ENCODE measurements at places on chromosomes 1 and 21.
A peak's percentile ranks its signal among the peaks of the same experiment; 100 is the strongest.

- DNase-seq, result peak; percentile 57
Measured at GRCh38 chr1:200890818-200891773, 3.6 kb upstream of the INAVA start.

DNA sequence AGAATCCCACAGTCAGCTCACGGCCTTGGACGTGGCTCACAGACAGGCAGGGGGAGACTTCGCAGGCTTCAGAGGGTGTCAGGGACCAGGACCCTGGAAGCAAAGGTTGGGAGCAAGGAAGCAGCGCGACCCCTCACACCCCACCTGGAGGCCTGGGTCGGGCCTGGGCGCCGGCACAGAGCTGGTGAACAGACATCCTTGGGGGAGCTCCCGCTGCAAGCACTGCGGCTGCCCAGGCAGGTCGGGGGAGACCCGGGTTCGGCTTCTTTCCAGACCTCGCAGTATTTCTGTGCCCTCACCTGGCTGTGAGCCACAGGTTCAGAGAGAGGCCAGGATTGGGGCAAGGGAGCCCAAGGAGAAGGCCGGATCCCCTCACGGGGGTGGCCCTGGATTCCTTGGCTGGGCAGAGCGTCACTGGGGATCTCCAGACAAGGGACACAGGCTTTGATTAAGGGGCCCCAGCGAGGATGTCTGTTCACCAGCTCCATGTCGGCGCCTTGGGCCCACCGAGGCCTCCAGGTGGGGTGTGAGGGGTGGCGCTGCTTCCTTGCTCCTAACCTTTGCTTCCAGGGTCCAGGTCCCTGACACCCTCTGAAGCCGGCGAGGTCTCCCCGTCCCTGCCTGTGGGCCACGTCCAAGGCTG lies 37.9 kb upstream of the TSPEAR start:
- DNase-seq, result no peak

GRCh38 chr1:111742938-111743549 lies 3.8 kb upstream of the INKA2 start:
- DNase-seq, result peak; percentile 76

DNA sequence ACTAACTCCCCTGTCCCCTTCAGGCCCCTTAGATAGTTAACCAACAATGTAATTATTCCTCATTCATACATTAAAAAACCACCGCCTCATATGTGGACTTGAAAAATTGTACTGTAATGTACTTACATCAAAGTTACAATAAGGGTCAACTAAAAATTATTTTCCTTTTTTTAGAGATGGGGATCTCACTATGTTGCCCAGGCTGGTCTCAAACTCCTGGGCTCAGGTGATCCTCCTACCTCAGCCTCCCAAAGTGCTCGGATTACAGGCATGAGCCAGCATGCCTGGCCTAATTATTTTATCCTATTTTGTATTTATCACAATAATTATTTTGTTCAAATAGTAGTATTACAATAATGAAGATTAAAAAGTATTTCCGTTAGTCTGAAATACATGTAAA lies 12.6 kb downstream of the RPL5 start:
- no peak for DNase-seq

- DNase-seq, result no peak
Measured at GRCh38 chr1:219489636-219490035, 123.3 kb downstream of the ZC3H11B start.

DNA sequence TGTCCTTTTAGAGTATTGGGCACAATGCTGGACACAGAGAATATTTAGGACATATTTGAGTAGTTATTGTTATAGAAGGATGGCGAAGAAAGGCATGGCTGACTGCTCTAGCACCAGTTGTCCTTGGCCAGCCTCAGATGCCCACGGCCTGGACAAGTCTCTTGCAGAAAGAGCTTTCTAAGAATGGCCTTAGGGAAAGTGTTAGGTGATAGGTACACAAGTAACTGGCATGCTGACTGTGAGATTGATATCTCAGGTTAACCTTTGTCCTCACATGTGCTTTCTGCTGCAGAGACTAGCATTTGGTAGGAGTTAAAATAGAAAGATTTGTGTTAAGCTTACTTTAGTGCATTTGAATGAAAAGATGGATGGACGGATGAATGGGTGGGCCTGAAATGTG lies 10.1 kb downstream of the SFT2D2 start:
- DNase-seq, result no peak

- DNase-seq, result no peak
Measured at GRCh38 chr1:154851392-154852177, 18.5 kb downstream of the KCNN3 start.

DNA sequence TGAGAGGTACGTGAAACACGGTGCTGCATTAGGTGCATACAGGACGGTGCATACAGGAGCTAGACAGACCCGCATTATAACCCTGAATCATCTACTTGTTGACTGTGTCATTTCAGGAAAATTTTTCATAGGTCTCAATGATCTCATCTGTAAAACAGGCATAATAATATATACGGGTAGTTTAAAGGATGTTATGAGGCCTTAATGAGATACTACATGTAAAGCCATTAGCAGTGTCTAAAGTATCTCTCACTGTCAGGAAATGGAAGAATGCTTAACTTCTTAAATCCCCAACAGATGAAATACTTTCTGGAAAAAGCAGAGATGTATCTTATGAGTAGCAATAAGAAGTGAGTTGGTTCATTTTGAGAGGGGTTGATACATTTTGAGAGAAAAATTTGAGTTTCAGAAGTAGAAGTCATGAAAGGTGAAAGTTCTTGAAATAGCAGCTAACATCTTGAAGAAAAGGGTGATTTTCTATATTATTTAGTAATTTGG lies 669.6 kb downstream of the PTPRC start:
- DNase-seq, result no peak

DNA sequence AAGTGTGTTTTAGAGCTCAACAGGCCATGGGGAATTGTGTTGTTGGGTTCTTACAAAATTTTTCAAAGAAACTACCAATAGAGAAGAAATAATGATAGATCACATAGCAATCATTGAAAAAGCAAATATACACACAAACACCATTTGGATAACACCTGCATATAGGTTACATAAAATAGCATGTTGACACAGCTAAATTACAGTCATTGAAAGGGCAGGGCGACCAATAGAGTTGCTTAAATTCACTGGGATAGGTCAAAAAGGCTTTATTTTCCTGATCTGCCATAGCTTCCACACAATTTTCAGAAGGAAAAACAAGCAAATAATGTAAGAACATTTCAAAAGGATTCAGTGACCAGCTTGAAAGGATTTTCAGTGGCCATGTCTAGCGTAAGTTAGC lies 57.9 kb upstream of the FGGY start:
- no peak for DNase-seq

DNA sequence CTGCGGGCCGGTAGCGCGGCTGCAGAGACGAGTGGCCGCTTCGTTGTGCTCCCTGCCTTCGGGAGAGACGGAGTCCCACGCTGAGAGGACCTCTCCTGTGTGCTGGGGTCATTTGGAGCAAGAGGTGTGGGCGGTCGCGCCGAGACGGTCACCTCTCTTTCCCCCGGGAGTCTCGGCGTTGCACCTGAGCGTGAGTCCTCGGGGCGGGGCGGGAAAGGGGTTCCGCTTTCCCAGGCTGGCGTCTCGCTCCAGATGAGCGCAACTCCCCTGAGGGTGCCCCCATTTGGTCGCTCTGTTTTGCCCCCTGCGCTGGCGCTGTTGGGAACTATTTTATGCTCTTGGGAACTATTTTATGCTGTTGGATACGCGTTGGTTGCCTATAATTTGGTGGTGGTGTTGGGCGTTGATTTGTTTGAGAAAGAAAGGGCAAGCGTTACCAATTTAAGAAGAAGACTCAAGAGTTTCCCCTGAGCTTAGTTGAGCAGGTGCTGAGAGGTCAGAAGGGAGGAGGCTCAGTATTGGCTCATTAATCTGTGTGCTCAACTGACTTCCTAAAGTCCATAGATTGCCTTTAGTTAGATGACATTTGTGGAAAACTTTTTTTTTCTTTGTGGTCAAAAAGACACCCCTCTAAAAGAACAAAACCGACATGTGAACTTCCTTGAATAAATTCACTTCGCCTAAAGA lies 683 bp downstream of the LRRC8B start:
- peak; percentile 14 for DNase-seq

DNA sequence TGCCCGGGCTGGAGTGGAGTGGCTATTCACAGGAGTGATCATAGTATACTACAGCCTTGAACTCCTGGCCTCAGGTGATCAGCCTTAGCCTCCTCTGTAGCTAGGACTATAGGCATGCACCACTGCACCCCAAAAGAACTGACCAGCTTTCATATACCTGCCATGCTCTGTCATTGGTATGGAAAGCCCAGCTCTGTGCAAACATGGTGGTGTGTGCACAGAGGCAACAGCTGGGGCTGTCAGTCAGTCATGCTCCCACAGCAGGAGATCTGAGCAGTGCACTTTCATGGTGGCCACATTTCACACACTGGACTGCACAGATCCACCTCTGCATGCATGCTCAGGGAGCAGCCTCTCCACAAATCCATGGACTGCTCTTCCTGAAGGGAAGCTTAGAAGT lies 8.8 kb upstream of the JAK1 start:
- no peak for DNase-seq

DNA sequence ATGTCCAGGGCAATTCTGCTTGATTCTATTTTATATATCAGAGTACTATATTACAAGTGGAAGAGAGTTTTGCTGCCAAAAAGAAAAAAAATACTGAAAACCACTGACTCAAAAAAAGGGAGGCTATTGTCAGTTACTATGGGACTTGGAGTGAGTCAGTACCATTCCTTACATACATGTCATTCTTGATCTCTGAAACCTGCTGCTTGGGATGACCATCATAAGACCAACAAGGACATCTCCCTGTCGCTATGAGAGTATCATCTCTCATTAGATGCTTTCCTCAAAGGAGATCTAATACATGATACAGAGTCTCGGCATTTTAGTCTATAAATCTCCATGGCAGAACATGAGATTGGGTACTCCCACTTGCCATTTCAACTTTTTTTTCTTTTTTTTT lies 11.8 kb upstream of the INPP5B start:
- DNase-seq, result peak; percentile 92

DNA sequence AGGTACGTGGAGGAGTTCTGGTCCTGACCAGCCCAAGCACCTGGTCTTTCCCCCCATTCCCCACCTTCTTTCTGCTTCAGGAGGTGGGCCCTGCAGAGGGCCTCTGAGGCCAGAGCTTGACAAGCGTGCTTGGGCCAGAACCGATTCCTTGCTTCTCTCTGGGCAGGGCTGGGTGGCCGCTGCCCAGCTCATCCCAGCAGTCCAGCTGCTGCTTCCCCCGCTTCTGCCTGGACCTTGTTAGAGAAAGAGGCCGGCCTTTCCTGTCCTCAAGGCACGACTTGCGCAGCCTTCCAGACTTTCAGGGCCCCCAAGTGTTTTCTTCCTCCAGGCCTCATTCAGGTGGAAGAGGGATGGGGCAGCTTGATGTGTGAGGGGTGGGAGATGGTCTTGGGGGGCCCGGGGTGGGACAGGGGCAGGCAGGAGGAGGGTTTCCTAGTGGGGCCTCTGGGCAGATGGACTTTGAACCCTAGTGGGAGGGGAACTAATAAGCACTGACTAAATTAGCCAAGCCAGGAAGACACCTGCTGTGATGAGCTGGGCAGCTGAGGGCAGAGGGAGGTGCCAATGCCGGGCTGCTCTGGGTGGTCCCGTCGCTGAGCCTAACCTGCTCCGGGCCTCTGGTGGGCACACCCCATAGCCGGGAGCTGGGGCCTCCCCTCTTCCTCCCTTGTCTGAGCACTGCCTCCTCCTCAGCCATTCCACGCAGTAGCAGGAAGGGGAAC lies 36.5 kb downstream of the ARHGEF10L start:
- no peak for DNase-seq

DNA sequence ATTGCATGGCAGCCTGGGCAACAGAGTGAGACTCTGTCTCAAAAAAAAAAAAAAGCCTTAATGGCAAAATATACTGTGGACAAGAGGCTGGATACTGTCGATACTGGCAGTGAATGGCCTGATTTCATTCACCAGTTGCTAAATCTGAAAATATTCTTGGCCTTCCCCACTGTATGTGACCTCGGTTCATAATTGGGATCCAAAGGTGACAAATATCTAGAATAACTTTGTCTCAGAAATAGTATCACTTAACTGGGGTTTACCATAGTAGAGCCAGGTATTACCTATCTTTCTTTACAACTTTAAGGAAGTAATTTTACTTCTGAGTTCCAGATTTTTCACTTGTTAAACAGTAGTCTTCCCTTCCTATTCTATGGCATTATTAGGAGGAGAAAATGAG lies 8.4 kb downstream of the MTF2 start:
- no peak for DNase-seq

DNA sequence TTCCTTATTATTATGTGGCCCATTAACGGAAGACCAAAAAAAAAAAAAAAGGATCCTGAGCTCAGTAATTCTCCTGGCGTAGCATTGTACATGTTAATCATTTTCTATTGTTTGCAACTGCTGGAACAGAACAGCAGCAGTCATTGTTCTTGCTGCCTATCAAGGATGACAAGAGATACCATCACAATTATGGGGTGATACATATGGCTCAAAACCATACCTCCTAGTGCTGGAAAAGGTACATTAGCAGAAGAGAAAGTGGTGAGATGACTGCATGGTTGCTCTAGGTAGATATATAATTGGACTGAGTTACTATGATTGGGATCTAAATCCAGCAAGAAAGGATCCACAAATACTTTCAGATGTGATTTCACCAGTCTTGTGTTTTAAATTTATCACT lies 13.3 kb upstream of the TLR5 start:
- no peak for DNase-seq

GRCh38 chr1:46041974-46042373 lies 90.5 kb downstream of the PIK3R3 start:
- peak; percentile 32 for DNase-seq

GRCh38 chr1:27873671-27874384 lies 1.5 kb downstream of the THEMIS2 start:
- DNase-seq, result no peak

- no peak for DNase-seq
Measured at GRCh38 chr21:15241997-15242736, 177.4 kb upstream of the NRIP1 start.

- no peak for DNase-seq
Measured at GRCh38 chr1:15509586-15509985, 14.4 kb downstream of the CASP9 start.

DNA sequence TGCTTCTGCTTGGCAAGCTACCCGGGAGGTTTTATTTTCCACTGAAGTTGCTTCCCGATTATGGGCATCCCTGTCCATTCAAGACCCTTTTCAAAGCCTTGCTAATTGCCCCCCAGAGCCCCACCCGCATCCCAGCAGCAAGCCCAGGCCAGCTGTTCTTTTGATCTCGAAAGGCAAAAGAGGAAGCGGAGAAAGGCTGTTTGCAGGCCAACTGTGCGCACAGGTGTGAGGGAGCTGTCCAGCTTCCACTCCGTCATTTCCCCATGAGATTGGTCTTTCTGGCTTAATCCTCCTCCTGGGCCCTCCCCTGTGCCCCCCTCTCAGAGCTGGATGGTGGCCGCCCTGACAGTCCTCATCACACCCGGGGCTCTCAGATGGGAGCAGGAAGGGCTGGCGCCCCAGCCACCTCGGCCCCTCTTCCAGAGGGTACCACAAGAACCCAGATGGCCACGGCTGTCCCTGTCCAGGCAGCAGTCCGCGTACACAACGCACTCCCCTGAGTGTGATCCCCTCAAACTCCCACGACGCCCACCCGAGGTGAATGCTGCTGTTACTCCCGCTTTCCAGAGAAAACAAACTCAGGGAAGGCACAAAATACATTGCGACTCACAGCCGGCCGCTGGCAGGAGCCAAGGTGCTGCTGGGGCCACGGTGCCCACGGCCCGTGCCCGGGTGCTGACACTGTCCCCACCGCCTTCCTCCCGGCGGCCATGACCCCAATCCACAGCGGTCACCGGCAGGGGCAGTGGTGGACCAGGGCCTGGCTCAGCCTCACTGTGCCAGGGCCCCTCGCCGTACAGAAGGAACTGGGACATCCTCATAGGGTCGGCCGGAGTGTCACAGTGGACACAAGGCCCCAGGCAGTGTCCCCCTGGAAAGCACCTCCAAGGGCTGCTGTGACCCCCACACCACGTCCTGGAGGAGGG lies 121.9 kb downstream of the CRYAA start:
- no peak for DNase-seq

Data from fibroblast of skin of right quadriceps (primary cell).